ENCODE measurements at places on chromosomes 7 and 10.

GRCh38 chr10:96306516-96306915 lies 2.3 kb downstream of the DNTT start:
- DNase-seq = no peak

GRCh38 chr10:76285012-76285411 lies 853.6 kb downstream of the LRMDA start:
- DNase-seq = no peak

- no peak for DNase-seq
Observed at GRCh38 chr7:50821457-50822008, 38.8 kb upstream of the GRB10 start.

DNA sequence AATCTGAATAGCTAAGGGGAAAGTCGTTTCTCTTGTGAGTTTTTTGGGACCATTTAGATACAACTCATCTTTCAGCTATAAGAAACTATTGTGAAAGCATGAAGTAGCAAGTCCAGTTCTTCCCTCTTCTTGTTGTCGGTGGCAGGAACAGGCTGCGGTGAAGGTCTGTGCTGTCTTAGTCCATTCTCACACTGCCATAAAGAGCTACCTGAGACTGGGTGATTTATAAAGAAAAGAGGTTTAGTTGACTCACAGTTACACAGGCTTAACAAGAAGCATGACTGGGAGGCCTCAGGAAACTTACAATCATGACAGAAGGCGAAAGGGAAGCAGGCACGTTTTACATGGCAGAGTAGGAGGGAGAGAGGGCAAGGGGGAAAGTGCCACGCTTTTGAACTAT lies 261.8 kb downstream of the GATA3 start:
- DNase-seq = no peak

- DNase-seq = no peak
Observed at GRCh38 chr10:100307684-100308083, 21.2 kb upstream of the BLOC1S2 start.

DNA sequence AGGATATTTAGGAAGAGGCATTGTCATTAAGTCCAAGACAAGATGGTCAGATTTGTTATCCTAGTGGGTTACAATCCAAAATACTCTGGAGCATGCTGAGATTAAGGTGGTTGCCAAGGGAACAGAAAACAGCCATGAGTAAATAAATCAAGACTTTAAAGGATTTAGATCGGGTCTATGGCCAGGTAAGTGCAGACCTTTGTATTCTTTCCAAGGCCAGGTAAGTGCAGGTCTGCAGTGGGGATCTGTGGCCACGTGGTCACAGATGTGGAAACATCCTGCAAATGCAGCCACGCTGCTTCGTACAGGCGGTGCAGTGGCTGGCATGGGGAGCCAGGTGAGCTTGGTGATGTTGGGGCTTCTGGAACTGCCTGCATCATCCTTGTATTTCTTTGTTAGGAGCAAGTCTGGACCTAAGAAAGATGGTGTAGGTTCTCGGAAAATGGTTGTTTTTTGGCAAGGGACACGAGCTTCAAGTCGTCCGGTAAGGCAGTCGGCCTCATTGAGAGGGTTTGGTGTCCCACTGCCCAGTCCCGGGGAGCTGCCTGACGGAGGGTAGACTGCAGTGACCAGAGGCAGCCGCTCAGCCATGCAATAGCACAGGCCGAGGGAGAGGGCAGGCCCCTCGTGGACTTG lies 21.8 kb downstream of the ZNF775 start:
- no peak for DNase-seq

DNA sequence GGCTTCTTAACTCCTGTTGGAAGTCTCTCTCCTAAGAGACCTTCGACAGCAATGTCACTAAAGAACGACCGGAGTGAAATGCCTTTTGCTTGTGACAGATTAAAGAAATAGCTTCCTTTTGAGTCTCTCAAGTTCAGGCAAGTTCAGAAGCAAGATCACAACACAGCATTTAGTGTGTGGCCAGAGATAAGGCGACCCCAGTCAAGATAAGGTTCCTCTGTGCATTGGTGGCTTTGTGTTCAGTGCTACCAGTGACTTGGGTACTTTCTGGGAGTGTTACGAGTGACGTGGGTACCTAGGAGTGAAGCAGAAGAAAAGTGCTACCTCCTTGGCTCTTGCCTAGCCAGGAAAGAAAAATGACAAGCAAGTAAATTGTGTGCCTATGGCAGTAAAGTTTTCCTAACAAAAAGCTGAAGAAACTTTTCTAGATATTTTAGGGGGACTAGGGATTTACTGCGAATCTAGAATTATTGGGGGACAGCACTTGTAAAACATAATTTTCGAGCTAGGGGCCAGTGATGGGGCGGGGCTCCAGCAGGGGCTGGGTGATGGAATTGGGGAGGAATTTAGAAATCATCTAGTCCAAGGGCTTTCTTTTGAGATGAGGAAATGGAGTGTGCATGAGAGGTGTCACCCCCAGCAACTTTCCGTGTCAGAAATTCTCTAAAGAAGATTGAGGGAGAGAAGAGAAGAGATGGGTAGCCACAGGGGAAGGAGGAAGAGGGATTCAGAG lies 191.9 kb upstream of the LYZL2 start:
- no peak for DNase-seq

DNA sequence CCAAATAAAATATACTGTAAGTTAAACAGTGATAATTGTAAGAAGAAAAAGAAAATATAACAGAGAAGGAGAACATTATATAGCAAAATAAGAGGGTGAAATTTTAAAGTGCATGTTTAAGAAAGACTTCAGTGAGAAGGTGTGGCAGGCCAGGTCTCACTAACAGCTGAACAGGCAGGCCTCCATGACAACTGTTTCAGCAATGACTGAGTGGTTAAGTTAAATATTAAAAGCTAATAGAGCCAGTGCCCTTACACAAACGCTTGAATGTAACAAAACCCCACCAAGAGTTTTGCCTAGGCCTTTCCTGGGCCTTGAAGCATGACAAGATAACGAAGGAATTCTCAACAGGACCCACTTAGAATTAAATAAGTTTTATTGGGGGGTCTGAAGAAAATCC lies 32.6 kb downstream of the CFAP43 start:
- no peak for DNase-seq

DNA sequence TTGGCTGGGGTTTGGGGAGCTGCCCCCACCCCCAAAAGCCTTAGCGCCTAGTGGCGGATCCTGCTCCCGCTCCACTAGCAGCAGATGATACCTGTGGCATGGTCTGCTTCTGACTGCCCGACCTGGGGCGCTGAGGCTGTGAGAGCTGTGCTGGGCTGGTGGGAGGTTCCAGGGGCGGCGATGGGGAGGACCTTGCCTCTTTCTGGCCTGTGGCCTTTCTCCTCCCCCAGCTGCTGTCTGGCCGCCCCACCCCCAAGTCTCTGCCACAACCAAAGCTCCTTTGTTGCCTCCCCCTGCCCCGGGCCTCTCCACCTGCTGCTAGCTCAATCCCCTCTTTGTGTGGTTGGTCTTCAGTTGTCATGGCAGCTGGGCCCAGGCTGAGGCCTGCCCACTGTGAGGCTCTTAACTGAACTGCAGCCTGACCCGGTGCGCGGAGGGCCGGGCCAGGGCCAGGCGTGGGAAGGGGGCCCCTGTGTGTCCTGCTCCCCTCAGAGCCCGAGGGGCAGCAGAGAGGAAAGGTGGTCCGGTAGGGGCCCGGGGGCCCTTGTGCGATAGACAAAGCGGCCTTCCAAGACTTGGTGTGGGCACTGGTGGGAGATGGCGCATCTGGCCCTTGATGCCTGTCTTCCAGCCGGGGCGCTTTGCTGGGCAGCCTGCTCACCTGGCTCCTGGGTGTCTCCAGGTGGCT lies 4.7 kb downstream of the ZNF775 start:
- no peak for DNase-seq

All from CD4-positive, alpha-beta T cell treated with Interferon alpha-2 for 1 hour (primary cell).